ENCODE measurements at places on chromosomes 4 and X.

- no peak overlapping the region for H3K27ac ChIP-seq
- H3K27me3 ChIP-seq, result no peaks in the 10 kb centered on the region
- H3K36me3 ChIP-seq, result peaks cover 22% of the 10 kb centered on the region
These were observed 45.0 kb downstream of the TEC start for GRCh38 chr4:48224606-48225005.

GRCh38 chr4:48129307-48130014 lies 4.6 kb downstream of the TXK start:
- no peak for DNase-seq
- no peak overlapping the region for H3K4me3 ChIP-seq
- peaks cover 10% of the 10 kb centered on the region for H3K4me1 ChIP-seq

- H3K27me3 ChIP-seq, result no peaks in the 10 kb centered on the region
- no peaks in the 10 kb centered on the region for H3K36me3 ChIP-seq
- no peak overlapping the region for H3K27ac ChIP-seq
These were observed 582.9 kb downstream of the ADGRL3 start for GRCh38 chr4:61783050-61783449.

DNA sequence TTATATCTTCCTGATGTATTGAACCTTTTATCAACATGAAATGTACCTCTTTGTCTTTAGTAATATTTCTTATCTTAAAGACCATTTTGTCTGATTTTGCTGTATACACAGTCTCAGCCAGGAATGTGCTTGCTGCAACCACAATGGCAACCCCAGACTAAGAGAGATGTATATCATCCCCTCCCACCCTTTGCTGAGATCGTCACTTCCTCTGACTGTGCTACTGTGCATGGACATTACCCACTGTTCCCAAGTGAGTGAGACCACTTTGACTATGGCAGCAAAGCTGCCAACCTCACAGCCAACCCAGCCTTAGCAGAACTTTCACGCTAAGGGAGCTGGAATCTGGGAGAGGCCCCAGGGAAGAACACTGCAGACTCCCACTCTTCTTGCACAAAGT lies 46.0 kb downstream of the EIF2S3 start:
- no peak for DNase-seq
- H3K36me3 ChIP-seq, result peaks cover 2% of the 10 kb centered on the region
- H3K27ac ChIP-seq, result no peak overlapping the region
- no peaks in the 10 kb centered on the region for H3K4me1 ChIP-seq
- H3K4me3 ChIP-seq, result no peak overlapping the region

- peaks cover 26% of the 10 kb centered on the region for H3K4me1 ChIP-seq
- no peaks in the 10 kb centered on the region for H3K27me3 ChIP-seq
- no peak for DNase-seq
- no peak overlapping the region for H3K27ac ChIP-seq
- peaks cover 6% of the 10 kb centered on the region for H3K36me3 ChIP-seq
These were observed 1.5 kb upstream of the ANXA5 start for GRCh38 chr4:121698236-121698671.

GRCh38 chrX:38166478-38167083 lies 54.1 kb downstream of the SRPX start:
- H3K4me3 ChIP-seq, result no peak overlapping the region
- no peaks in the 10 kb centered on the region for H3K27me3 ChIP-seq
- no peaks in the 10 kb centered on the region for H3K36me3 ChIP-seq
- DNase-seq, result no peak
- H3K4me1 ChIP-seq, result no peaks in the 10 kb centered on the region
- H3K27ac ChIP-seq, result no peak overlapping the region

DNA sequence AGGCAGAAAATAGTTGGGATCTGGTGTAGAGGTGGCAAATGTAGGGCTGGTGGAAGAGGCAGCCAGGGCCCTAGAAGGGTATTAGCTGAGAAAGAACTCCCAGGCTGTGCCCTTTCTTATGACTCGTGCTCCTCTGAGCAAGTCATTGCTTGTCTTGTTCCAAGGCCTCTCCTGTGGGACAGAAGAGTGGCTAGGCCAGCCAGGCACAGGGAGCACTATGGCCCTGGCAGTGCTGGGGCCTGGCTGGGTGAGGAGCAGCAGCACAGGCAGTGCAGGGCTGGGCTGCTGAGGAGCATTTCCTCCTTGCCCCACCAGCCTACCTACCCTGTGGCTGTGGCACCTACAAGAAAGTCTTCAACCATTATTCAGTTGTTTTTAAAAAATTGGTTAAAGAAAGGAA lies 298.5 kb upstream of the NR3C2 start:
- no peak overlapping the region for H3K4me3 ChIP-seq
- H3K36me3 ChIP-seq, result no peaks in the 10 kb centered on the region
- no peak for DNase-seq
- H3K27me3 ChIP-seq, result no peaks in the 10 kb centered on the region
- no peak overlapping the region for H3K27ac ChIP-seq
- H3K4me1 ChIP-seq, result no peaks in the 10 kb centered on the region

DNA sequence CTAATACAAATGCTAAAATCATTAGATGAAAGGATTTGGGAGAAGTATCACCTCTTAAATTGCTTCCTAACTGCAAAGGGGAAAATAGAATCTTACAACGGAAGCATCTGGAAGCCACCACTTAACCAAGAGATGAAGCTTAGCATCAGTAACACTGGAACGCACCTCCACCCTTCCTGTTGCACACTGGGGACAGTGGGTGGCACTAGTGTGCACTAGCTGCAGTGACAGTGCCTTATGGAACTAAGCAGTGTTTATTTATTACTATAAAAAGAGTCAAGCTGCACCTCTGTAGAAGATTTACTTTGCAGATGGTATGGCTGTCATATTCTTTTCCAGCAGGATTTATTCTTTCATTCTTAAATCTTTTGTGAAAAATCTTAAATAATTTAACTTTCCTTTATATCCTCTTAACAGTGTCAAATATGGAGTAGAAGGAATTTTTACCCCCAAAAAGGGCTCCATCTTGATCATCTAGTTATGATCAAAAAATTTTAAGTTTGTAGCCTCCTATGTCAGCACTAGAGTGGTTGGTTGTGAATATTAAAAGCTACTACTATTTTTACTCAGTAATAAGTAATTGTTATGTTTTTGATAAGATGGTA lies 76.7 kb downstream of the SCD5 start:
- no peaks in the 10 kb centered on the region for H3K4me1 ChIP-seq
- no peaks in the 10 kb centered on the region for H3K36me3 ChIP-seq
- no peak overlapping the region for H3K27ac ChIP-seq
- no peak overlapping the region for H3K4me3 ChIP-seq
- no peak for DNase-seq
- H3K27me3 ChIP-seq, result no peaks in the 10 kb centered on the region

- no peaks in the 10 kb centered on the region for H3K27me3 ChIP-seq
- H3K4me3 ChIP-seq, result no peak overlapping the region
- no peaks in the 10 kb centered on the region for H3K36me3 ChIP-seq
- no peak overlapping the region for H3K27ac ChIP-seq
These were observed 670.5 kb downstream of the GABRG1 start for GRCh38 chr4:45453258-45453853.

- peaks cover 5% of the 10 kb centered on the region for H3K36me3 ChIP-seq
- H3K4me1 ChIP-seq, result peaks cover 13% of the 10 kb centered on the region
These were observed 63.0 kb downstream of the ZNF732 start for GRCh38 chr4:242121-242848.

GRCh38 chr4:76758996-76759395 lies 138.9 kb downstream of the SOWAHB start:
- H3K4me3 ChIP-seq, result no peak overlapping the region
- no peaks in the 10 kb centered on the region for H3K4me1 ChIP-seq
- DNase-seq, result no peak
- no peaks in the 10 kb centered on the region for H3K27me3 ChIP-seq
- H3K27ac ChIP-seq, result no peak overlapping the region

- no peak overlapping the region for H3K4me3 ChIP-seq
- H3K4me1 ChIP-seq, result peaks cover 4% of the 10 kb centered on the region
- no peak overlapping the region for H3K27ac ChIP-seq
- no peaks in the 10 kb centered on the region for H3K27me3 ChIP-seq
- peaks cover 17% of the 10 kb centered on the region for H3K36me3 ChIP-seq
These were observed 7.7 kb downstream of the GEMIN8 start for GRCh38 chrX:14022019-14022418.

GRCh38 chr4:169098969-169099690 lies 89.1 kb upstream of the CBR4 start:
- H3K36me3 ChIP-seq, result peaks cover 6% of the 10 kb centered on the region
- H3K4me1 ChIP-seq, result peaks cover 34% of the 10 kb centered on the region
- no peaks in the 10 kb centered on the region for H3K27me3 ChIP-seq
- H3K4me3 ChIP-seq, result no peak overlapping the region
- H3K27ac ChIP-seq, result peak overlapping the region; percentile 54

- DNase-seq, result no peak
- H3K36me3 ChIP-seq, result no peaks in the 10 kb centered on the region
- H3K4me3 ChIP-seq, result no peak overlapping the region
- no peak overlapping the region for H3K27ac ChIP-seq
These were observed 1305.8 kb downstream of the PCDH7 start for GRCh38 chr4:32025851-32026459.

- no peak overlapping the region for H3K4me3 ChIP-seq
- no peaks in the 10 kb centered on the region for H3K4me1 ChIP-seq
- H3K27me3 ChIP-seq, result no peaks in the 10 kb centered on the region
- no peak for DNase-seq
- no peak overlapping the region for H3K27ac ChIP-seq
These were observed 35.7 kb downstream of the GATB start for GRCh38 chr4:151725087-151725486.

GRCh38 chrX:114532111-114532805 lies 51.6 kb upstream of the HTR2C start:
- H3K4me1 ChIP-seq, result no peaks in the 10 kb centered on the region
- no peaks in the 10 kb centered on the region for H3K27me3 ChIP-seq
- no peak overlapping the region for H3K4me3 ChIP-seq
- H3K27ac ChIP-seq, result no peak overlapping the region

- no peak overlapping the region for H3K27ac ChIP-seq
- no peak overlapping the region for H3K4me3 ChIP-seq
- H3K27me3 ChIP-seq, result no peaks in the 10 kb centered on the region
- H3K36me3 ChIP-seq, result no peaks in the 10 kb centered on the region
These were observed 40.3 kb downstream of the AMMECR1 start for GRCh38 chrX:110277609-110278008.

- H3K4me3 ChIP-seq, result no peak overlapping the region
- no peaks in the 10 kb centered on the region for H3K4me1 ChIP-seq
- H3K27ac ChIP-seq, result no peak overlapping the region
- H3K27me3 ChIP-seq, result peaks cover 3% of the 10 kb centered on the region
- DNase-seq, result no peak
These were observed 34.8 kb downstream of the OSTC start for GRCh38 chr4:108685036-108685686.

GRCh38 chr4:35867057-35867456 lies 377.3 kb downstream of the ARAP2 start:
- H3K4me3 ChIP-seq, result no peak overlapping the region
- no peaks in the 10 kb centered on the region for H3K36me3 ChIP-seq
- no peak overlapping the region for H3K27ac ChIP-seq
- no peaks in the 10 kb centered on the region for H3K27me3 ChIP-seq
- H3K4me1 ChIP-seq, result no peaks in the 10 kb centered on the region
- DNase-seq, result no peak
